Activated CD4-positive, alpha-beta memory T cell treated with anti-CD3 and anti-CD28 coated beads, Interleukin-2, amount 10 ng/mL, durations not matched to agents 7 days and 5 days (primary cell): ENCODE measurements at places on chromosomes 5 and 9. TPM values are rescaled to one million over a fixed set of nuclear protein-coding genes. Genes with fewer than 3 reads are reported as not detected.

- no peak overlapping the region for H3K4me3 ChIP-seq
- no peak overlapping the region for H3K27ac ChIP-seq
- peaks cover 59% of the 10 kb centered on the region for H3K27me3 ChIP-seq
- DNase-seq: no peak
- no peaks in the 10 kb centered on the region for H3K36me3 ChIP-seq
Measured at GRCh38 chr5:170563824-170564567, 60.2 kb downstream of the KCNIP1 start.

The IL5 gene
- total RNA-seq: 3.3 TPM

The PCDHB12 gene
- not detected for total RNA-seq

The LCN9 gene
- total RNA-seq: not detected

The KIF12 gene
- total RNA-seq: not detected

The PCDHB13 gene
- total RNA-seq: not detected
